ENCODE measurements at places on chromosomes 1 and 21.

DNA sequence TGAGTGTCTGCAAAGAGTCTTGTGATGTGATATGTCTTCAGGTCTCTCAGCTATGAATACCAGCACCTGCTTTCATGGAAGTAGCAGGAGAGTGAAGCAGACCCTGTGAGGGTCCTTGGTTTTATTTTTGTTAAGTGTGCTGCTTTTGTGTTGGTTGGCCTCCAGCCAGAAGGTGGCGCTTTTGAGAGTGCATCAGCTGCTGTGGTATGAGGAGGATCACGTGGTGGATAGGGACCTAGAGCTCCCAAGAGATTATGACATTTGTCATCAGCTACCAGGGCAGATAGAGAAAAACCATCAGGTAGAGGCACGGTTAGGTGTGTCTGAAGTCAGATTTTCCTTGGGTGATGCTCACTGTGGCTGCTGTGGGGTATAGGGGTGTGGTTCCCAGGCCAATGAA is 1232.1 kb downstream of the MRPL39 start:
- no peak for DNase-seq

DNA sequence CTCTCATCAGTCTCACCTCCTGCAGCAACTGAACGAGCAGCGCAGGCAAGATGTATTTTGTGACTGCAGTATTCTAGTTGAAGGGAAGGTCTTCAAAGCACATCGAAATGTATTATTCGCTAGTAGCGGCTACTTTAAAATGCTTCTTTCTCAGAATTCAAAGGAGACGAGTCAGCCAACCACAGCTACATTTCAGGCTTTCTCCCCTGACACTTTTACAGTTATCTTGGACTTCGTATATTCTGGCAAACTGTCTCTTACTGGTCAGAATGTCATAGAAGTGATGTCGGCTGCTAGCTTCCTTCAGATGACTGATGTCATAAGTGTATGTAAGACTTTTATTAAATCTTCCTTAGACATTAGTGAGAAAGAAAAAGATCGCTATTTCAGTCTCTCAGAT is 53.7 kb downstream of the ZBTB8A start:
- DNase-seq: no peak

DNA sequence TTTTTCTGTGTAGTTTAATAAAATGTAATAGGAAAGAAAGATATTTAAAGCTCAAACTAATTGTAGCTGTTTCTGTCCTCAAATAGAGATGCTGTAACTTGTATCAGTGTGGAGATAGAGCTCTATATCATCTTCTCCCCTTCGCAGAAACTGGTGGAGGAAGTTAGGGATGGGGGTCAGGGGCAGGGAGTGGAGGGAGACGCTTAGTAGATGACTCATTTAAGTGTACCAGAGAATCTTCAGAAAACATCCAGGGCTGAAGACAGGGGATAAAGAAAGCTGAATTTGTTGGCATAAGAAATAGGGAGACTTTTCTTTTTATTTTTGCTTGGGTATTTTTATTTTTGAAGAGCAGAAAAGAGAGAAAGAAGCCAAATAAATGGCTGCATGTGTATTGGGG is 282.6 kb upstream of the DPYD start:
- no peak for DNase-seq

DNA sequence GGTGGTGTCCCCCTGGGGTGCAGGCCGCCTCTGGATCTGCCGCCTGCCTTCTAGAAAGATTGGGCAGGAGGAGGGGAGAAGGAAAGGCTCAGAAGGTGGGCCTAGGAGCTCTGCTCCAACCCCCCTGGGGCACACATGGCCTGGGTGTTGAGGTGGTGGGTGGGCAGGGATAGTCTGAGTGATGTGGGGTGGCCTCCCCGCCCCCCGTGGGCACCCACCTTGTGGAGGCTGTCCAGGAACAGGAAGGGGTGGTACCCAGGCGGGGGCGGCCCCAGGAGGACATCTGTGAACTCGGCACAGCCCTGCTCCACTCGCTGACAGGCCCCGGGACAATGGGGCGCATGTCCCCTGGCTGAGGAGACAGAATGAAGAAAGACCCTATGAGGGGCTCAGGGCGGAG is 54.9 kb downstream of the MORN1 start:
- DNase-seq: no peak

DNA sequence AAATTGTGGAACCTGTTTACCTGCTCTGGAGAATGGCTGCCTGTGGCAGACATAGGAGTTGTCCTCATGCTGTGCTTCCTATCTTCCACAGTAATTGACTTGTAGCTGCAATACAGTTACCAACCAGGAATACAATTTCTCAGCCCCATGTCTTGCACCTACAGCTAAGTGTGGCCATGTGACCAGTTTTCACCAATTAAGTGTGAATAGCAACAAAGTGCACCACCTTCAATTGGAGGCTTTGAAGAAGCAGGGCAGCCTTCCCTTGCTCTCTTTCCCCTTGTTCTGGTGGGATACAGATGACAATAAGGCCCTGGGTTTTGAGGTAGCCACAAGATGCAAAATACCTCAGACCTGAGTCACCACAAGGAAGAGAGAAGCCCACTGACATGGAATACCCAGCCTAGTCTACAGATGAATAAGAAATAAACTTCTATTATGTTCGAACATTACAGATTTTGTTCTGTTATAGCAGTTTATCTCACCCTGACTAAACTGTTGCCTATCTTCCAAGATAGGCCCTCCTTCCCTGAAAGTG is 70.2 kb upstream of the S1PR1 start:
- no peak for DNase-seq

- no peak for DNase-seq
These were observed 269.4 kb downstream of the LRRC7 start for GRCh38 chr1:69836971-69837636.

GRCh38 chr1:170410401-170411166 is 121.4 kb upstream of the GORAB start:
- DNase-seq: no peak

GRCh38 chr1:30988045-30988444 is 77.5 kb downstream of the PUM1 start:
- DNase-seq: no peak

DNA sequence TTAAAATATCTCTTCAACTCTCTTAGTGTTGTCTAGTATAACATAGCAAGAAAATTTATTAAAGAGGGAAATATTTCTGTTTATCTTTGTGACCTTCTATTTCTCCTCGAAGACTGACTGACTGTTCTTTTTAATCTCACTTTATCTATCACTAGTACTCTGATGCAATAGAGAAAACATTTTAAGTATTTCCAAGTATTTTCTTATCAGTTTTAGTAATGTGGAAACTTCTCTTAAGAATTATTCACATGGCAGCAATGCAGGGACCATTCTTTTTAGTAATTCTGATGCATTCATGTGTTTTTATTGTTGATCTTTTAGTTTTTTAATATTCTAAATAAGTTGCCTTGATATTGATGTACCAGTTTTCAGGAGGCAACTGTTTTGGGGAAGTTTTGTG is 115.7 kb downstream of the NEK7 start:
- DNase-seq: no peak

GRCh38 chr1:23524716-23525401 is 6.2 kb downstream of the E2F2 start:
- DNase-seq: no peak

DNA sequence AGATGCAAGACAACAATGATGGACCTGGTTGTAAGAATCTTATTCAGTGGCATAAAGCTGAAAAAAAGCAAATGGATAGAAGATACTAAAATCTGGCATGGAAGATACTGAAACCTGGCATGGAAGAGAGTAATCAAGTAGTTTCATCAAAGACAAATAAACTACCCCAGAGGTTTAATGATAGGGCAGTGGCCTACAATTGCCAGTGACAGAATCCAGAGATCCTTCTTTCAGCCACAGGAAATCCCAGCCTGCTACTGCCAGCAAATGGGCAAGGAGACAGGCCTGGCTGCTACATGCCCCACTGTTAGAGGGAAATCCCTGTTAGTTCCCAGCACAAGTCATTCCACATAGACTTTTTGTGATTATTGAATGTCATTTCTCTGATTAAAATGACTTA is 409.4 kb downstream of the VAV3 start:
- DNase-seq: no peak

GRCh38 chr21:38159355-38159754 is 97.4 kb upstream of the KCNJ15 start:
- no peak for DNase-seq

DNA sequence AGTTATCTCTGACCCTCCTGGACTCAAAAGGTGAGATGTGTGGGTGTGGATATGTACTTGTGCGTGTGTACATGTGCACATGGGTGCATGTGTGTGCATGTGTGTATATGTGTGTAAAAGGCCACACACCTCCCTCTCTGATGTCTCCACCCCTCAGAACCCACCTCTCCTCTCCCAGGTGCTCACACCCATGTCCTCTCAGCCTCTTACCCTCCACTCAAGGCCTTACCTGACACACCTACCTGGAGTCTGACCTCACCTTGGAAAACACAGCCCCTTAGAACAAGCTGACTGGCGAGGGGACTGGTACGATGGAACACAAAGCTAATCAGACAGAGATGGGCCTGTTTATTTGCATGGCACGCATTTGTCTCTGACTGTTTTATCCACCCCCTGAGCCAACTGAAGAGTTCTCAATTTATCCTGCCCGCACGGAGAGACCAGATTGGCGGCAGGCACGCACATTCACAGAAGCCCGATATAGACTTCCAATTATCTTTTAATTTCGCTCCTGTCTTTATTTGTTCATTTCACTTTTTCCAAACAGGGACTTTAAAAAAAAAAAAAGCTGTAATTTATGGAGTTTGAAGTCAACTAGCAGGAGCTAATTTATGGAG is 6.1 kb upstream of the KLHDC7A start:
- no peak for DNase-seq

DNA sequence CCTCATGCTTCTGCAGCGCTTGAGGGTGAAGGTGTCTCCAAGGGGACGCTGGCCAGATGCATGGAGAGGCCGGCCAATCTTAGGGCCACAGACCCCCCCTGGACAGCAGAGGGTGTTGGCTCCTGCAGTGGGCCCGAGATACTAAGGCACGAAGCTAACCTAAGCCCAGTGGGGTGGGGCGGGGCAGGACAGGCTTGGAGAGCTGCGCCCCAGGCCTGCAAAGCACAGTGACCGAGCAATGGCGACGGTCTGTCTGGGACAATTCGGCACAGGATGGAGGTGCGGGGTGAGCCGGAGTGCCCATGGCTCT is 1.3 kb downstream of the FNDC10 start:
- no peak for DNase-seq

DNA sequence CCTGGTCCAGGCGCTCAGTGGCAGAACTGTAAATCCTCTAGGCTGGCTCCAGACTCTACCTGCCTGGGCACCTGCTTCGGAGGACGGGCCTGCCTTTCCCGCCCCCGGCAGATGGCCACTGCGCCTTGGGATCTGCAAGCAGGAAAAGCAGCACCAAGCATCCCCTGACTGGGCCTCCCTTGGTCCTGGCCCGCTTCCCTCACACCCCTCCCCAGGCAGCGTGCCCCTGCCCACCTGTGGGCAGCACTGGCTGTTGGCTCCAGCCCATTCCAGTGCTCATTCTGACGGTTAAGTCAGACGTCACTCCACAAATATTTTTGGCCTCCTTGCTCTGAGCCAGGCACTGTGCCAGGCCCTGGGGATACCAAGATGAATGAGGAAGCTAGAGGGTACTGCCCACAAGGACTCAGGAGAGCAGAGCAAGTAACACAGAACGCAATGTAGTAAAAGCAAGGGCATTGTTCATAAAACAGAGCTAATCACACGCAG is 22.0 kb upstream of the BLACAT1 start:
- no peak for DNase-seq

GRCh38 chr1:207049974-207050391 is 1.0 kb downstream of the YOD1 start:
- no peak for DNase-seq

DNA sequence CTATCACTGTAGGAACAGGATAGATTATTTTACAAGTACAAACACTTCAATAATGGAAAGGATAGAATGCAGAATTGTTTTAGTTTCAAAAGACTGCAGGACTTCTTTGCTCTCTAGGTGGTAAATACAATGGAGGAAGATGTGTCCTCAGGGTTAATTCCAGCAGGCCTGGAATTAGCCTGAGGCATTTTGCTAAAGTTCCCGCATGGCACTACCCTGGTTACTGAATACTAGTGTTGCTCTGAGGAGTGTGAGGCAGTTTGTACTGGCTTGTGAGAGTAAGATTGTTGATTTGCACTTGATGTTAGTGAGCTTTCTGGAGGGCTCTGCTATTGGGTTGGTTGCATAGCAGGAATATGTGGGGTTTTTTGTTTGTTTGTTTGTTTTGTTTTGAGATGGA is 61.4 kb downstream of the FASLG start:
- DNase-seq: no peak

- no peak for DNase-seq
These were observed 18.2 kb downstream of the CRYZ start for GRCh38 chr1:74714429-74715235.

- DNase-seq: no peak
These were observed 67.5 kb downstream of the UROD start for GRCh38 chr1:45079533-45079932.

DNA sequence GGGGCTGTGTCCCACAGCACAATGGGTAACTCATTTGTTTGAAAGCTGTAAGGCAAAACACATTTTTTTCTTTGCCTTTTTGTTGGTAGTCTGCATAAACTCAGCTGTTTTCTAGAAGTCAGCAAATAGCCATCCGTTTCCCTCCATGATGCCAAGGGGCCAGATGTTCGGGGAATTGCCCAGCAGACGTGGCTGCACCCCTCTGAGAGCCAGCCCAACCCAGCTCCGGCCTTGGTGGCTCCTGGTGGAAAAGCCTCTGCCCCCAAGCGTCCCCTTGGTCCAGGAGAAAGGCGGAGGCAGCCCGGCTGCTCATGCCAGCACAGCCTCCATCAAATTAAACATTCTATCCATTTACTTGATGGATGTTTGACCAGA is 58.4 kb upstream of the ADARB1 start:
- DNase-seq: no peak

- no peak for DNase-seq
These were observed 98.2 kb downstream of the PTPN14 start for GRCh38 chr1:214453109-214453722.

DNA sequence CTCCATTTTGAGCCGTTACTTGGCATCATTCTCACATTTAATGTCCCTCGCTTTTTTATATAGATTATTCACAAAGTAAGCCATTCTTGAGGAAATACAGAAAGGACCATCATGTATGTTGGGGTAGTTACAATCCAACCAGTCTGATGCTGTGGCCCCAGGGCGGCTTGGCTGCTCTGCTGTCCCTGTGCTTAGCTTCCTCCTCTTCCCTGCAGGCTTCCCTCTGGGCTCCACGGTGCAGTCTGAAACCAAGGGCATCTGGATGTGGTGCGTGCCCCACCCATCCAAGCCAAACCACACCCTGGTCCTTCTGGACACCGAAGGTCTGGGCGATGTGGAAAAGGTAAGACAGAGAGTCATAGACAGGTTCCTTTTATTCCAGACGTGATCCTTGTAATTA is 5.5 kb downstream of the GBP6 start:
- no peak for DNase-seq

DNA sequence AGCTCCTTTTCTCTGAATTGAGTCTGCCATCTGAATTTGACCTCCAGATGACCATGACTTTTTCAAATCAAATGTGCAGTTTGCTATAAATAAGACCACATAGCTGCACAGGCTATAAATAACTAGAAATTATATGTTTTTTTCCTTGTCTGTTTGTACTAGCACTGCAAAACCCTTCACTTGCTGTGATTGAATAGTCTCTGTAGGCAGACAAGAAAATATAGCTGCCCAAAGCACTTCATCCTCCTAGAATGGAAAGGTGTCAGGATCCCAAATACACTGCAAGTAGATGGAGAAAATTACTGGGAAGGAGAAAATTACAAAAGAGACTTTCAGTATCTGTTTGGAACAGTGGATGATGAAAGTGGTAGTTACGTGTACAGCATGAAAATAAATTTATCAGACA is 175.8 kb downstream of the APP start:
- no peak for DNase-seq

Measured in occipital lobe (tissue), 3 donors.